ENCODE measurements at places on chromosomes 6 and 20.
A peak's percentile ranks its signal among the peaks of the same experiment; 100 is the strongest.

GRCh38 chr6:161830866-161831616 lies 557.2 kb upstream of the AGPAT4 start:
- DNase-seq: no peak

GRCh38 chr6:55410674-55411073 lies 83.4 kb downstream of the GFRAL start:
- DNase-seq: no peak

DNA sequence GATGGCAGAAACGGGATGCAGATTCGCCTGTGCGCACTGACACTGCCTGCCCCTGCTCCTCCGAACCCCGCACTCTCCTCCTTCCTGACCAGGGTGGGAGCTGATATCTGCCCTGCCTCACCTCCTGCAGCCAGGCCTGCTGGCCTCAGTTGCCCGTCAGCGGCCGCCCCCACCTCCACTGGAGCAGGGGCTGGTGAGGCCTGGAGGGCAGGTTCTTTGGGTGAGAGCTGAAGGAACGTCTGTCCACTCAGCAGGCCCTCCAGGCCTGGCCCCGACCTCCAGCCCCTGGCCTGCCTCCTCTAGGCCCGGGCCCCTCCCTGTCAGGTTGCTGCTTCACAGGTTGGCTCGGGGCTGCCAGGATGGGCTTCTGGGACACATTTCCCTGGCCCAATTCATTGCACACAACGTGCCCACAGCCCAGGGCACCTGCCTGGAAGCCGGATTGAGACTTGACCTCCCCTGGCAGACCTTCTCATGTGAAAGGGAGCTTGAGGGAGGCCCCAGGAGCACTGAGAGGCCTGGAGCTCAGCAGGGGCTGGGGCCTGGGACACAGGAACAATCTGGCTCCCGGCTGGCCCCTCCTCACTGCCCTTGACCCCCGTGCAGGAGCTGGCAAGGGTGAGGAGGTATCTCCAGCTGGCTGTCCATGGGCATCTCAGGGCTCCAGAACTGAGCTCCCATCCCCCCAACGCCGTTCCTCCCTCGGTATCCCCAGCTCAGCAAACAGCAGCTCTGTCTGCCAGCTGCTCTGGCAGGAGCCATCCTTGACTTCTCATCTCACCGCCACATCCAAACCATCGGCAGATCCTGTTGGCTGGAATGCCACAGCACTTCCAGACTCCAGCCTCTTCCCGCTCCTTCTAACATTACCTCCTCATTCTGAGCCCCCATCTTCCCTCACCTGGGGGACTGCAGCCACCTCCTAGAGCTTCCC lies 39.5 kb downstream of the SPDEF start:
- DNase-seq: no peak

DNA sequence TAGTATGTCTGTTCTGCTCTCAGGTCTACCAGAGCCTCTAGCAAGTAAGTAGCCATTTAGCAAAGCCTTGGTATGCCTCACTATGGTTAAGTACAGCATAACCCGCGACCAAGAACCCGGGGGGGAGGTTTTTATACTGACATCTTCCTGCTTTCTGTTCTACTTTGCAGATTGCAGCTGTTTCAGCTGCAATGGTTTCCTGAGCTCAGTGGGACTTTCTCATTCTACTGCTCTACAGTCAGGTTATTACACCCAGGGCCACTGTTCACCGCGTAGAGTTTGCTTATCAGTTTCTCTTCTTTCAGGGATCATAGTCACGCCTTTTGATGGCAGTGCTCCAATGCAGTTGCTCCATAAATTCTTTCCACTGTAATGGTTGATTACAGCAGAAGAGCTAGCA lies 631.3 kb downstream of the TFAP2A start:
- DNase-seq: no peak

GRCh38 chr6:56902641-56903464 lies 52.1 kb upstream of the BEND6 start:
- DNase-seq: peak; percentile 47

GRCh38 chr6:5677219-5678000 lies 329.3 kb downstream of the NRN1 start:
- DNase-seq: no peak

DNA sequence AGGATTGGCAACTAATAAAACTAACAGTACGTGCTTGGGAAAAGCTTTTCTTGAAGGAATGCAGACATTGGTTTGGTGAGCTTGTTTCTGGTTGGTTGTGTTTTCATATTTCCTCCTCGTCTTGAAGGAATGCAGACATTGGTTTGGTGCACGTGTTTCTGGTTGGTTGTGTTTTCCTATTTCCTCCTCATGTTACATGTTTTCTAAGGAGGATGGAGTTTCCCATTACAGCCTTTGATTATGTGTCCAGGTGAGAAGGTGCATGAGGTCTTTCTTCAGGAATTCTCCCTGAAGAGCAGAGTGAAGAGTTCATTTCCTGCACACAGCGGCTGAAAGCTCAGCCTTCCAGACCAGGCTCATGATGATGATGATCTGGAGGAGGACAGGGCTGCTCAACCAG lies 190.6 kb downstream of the SMOC2 start:
- no peak for DNase-seq

- DNase-seq: no peak
Measured at GRCh38 chr6:125769147-125769783, 19.8 kb downstream of the HEY2 start.

DNA sequence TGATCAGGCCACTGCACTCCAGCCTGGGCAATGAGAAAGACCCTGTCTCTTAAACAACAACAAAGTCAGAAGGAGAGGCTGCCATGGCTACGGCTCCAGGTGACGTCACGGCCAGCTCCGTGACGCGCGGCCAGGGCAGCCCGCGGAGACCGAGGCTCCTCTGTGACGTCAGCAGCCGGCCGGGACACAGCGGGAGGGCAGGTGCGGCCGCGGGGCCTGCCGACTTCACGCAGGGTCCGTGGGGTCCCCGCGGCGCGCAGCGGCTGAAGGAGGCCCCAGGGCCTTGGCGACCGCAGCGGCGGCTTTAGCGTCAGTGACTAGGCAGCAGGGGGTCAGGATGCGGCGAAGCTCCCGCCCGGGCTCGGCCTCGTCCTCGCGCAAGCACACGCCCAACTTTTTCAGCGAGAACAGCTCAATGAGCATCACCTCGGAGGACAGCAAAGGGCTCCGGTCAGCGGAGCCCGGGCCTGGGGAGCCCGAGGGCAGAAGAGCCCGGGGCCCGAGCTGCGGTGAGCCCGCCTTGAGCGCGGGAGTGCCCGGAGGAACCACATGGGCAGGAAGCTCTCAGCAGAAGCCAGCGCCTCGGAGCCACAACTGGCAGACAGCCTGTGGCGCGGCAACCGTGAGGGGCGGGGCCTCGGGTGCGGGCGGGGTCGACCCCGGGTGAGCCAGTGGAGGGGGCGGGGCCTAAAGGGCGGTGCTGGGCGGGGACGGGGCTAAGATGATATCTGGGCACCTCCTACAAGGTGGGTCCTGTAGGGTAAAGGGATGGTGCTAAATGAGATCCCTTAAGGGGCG lies at the start of gene SPAG4:
Gene SPAG4 (plus strand): TSS at position 163 of the 798 bp plus-strand sequence. CDS start 175 bp downstream, at position 338.
- peak; percentile 25 for DNase-seq

GRCh38 chr6:9103876-9104521 lies 668.7 kb upstream of the SLC35B3 start:
- no peak for DNase-seq

DNA sequence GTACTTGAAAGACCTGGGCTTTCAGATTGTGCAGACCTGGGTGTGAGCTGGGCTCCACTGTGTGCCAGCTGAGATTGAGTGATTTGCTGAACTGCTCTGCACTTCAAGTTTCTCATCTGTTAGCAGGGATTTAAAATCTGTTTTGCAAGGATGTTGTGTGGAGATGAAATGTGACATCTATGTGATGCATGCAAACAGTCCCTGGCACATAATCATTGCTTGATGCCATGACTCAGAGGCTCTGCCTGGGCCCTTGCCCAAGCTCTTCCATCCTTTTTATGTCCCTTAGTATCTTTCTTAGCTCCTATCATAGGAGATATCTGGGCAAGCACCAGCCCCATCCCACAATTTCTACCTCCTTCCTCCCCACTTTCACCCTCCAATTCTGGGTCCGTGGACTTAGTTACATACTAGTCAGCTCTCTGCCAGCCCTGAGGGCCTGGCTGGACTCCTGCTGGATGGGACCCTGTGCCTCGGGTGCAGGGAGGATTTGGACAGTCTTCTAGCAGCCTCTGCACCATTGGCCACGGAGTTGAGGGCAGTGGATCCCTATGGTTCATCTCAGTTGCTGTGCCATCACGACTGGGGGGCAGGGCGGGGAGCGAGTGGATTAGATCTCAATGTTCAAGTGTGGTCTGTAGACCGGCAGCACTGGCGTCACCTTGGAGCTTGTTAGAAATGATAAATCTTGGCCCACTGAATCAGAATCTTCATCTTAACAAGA lies 103.6 kb downstream of the MAP3K7 start:
- DNase-seq: peak; percentile 46

DNA sequence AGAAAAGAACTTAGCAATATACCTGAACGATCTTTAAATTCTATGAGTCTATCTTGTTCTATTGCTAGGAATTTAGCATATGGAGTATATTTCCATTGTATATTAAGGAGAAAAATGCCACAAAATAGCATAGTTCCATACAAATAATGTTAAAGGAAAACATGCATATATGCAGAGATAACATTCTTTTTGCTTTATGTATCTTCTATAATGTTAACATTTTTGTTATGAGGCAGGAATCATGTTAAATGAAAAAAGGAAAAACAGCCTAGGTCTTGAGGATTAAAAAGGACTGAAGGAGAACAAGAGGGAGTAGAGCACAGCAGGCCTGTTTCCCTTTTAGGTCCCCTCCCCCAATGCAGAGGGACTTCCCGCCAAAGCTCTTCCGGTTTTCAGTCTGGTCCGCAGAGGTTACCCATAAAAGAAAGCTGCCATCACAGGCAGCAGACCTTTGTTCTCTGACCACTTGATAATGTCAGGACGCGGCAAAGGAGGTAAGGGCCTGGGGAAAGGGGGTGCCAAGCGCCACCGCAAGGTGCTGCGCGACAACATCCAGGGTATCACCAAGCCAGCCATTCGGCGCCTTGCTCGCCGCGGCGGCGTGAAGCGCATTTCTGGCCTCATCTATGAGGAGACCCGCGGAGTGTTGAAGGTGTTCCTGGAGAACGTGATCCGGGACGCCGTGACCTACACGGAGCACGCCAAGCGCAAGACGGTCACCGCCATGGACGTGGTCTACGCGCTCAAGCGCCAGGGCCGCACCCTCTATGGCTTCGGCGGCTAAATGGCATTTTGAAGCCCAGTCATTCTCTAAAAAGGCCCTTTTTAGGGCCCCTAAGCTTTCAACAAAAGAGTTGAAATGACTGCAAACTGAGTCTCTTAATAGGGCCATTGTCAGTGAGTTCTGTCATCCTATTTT lies 108.4 kb upstream of the PRSS16 start:
- peak; percentile 16 for DNase-seq

- no peak for DNase-seq
Measured at GRCh38 chr6:99613705-99614429, 7.2 kb downstream of the PRDM13 start.

DNA sequence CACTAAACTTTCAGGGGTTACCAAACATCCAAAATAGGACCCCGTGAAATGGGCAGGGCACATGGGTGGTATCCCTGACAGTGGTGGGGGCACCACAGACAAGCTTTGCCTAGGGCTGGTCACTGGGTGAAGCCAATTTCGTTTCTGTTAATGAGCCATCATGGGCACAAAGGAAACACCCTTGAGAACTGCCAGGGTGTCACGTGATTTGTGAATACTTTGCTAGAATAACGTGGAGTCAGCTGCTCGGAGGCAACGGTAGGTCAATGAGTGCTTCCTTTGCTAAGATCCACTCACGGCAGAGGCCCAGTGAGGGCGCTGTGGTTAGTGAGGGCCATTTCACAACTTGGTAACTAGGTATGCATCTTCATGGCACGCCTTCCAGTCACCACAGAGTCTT lies 87.7 kb upstream of the AGPAT4 start:
- no peak for DNase-seq

DNA sequence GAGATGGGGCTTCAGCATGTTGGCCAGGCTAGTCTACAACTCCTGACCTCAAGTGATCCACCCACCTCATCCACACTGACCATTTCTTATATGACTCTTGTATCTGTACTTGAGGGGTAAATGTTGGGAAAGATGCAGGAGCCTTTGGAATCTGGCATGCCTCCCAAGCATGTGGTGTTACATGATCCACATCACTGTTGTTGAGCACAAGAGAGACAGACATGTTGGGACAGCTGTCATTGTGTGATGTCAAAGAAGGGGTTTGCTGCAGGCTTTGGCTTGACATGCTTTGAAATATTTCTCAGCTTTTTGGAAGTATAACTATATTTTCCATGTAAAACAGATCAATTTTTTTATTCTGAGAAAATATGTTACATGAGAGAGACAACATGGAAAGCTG lies 139.9 kb downstream of the MOXD1 start:
- DNase-seq: no peak

- no peak for DNase-seq
Measured at GRCh38 chr6:131693384-131693783, 7.8 kb downstream of the OR2A4 start.

- no peak for DNase-seq
Measured at GRCh38 chr6:158816803-158817727, 2.1 kb downstream of the EZR start.

- no peak for DNase-seq
Measured at GRCh38 chr6:24859608-24860200, 61.0 kb upstream of the ARMH2 start.

- no peak for DNase-seq
Measured at GRCh38 chr20:51093240-51093763, 70.4 kb upstream of the KCNG1 start.

DNA sequence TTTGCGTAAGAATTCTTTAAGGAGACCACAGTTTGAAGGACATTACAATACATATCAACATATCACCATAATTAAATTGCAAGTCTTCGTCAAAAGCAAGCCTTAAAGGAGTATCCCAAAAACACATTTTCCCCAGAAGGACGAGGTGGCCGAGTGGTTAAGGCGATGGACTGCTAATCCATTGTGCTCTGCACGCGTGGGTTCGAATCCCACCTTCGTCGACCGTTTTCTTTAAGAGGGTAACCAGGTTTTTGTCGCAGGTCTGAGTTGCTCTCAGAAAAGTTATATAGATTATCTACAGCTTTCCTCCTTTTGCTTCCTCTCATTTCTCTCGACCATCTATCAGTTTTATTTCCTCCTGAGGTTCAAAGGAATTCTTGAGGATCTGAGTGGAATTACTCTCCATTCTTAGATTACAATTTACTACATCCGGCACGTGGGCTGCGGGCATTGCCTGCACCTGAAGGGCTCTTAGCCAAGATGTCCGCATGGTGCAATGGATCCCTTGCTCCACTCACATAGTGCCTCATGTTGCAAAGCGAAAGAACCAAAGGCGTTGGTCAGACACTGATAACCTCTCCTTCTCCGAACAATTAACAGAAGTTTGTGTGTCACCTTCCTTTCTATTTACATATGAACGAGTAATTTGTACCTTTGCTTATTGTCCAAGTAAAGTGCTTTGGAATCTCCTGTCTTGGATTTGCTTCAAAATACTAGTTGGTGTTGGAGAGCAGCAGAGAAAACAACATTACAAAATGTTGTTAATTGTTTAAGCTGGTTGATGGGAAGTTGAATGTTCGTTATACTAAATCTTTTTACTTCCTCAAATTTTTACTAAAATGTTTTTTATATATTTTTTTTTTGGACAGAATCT lies 14.0 kb downstream of the POM121L2 start:
- no peak for DNase-seq

- DNase-seq: no peak
Measured at GRCh38 chr6:125268765-125269164, 33.0 kb downstream of the HDDC2 start.
